ENCODE measurements at places on chromosomes 4 and X.

GRCh38 chr4:92864096-92864495, 560.3 kb downstream of the GRID2 start:
- no peak for DNase-seq

DNA sequence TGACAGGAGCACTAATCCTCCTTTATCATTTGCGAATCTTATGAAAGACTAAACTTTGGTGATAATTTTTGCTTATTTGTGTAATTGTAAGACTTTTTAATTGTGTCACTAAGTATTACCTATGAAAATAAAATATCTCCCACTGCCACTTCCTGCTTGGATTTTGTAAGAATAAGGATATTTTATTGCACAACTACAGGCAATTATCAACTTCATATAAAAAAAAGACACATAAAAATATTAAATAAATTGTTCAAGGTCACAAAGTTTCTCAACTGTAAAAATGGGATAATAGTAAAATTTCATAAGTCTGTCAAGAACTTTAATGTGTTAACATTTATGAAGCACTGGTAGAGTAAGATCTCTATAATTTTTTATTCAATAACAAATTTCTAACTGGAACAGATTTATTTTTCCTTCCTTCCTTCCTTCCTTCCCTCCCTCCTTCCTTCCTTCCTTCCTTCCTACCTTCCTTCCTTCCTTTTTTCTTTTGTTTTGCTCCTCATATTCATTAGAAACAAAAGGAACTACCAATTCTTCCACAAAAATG, 527.6 kb upstream of the FAM47C start:
- DNase-seq, result no peak

- DNase-seq, result no peak
Measured at GRCh38 chr4:183495184-183495583, 9.7 kb upstream of the ING2 start.

GRCh38 chr4:25160714-25161592, 704 bp upstream of the SEPSECS start:
- no peak for DNase-seq

DNA sequence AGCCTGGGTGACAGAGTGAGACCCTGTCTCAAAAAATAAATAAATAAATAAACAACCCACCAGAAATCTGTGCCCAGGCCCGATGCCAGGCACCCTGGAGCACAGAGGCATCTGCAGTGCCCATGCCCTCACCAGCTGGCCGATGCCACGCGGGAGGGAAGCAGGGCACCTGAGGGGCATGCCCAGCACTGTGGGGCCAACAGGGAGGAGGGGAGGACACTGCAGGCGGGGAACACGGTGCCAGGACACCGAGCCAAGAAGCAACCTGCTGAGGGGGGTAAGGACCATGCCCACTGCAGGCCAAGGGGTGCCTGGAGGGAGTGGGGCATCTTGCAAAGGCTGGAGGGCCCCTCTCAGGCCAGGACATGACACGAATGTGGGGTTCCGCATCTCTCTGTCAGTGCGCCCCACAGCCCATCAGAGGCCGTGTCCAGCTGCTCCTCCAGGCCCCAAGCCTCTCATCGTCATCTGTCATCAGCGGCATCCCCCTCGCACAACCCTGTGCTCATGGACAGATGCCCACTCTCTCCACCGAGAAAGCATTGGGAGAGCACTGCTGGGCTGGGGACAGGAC, 13.3 kb upstream of the DUSP9 start:
- no peak for DNase-seq
